Neuronal stem cell (in vitro differentiated cells): ENCODE measurements at places on chromosomes 4 and X.

DNA sequence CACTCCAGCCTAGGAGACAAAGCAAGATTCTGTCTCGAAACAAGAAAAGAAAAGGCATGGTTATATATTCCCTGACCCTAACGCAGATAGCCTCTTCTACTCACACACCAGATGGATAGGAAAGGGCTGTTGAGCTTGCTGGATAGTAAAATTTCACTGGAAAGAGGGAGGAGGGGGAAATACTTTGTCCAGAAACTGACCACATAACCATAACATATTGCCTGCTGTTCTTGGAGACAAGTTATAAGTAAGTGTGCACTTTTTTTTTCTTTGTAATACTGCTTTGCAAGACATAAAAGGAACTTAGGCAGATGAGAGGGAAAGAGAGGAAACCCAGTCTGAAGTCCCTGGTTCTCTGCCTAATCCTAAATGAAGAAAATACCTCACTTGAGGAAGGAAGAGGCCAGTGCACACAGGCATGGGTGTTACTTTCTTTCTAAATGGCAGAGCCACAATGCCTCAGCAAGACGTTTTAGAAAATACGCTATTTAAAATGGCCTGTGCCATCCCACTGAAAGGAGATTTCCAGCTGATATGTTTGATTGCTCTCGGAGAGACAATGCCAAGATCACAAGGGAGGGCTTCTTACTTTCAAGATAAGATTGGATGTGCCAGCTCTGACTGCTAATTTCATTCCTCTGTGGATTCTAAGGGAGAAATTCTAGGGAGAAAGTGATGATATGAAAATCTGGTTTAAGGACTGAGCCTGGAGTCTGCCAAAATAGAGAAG is 140.6 kb downstream of the DCTD start:
- H3K4me1 ChIP-seq: peaks cover 10% of the 10 kb centered on the region
- peaks cover 55% of the 10 kb centered on the region for H3K36me3 ChIP-seq
- H3K27me3 ChIP-seq: no peaks in the 10 kb centered on the region
- no peak for DNase-seq
- H3K27ac ChIP-seq: no peak overlapping the region

- H3K4me1 ChIP-seq: peaks cover 12% of the 10 kb centered on the region
- H3K4me3 ChIP-seq: no peak overlapping the region
- DNase-seq: no peak
- no peak overlapping the region for H3K27ac ChIP-seq
- H3K36me3 ChIP-seq: peaks cover 21% of the 10 kb centered on the region
- no peaks in the 10 kb centered on the region for H3K27me3 ChIP-seq
These were observed 16.9 kb downstream of the SH3RF1 start for GRCh38 chr4:169253904-169254303.

GRCh38 chr4:158208963-158209640 is 1.2 kb upstream of the TMEM144 start:
- no peak for DNase-seq
- peaks cover 2% of the 10 kb centered on the region for H3K4me1 ChIP-seq
- H3K27me3 ChIP-seq: no peaks in the 10 kb centered on the region
- no peak overlapping the region for H3K27ac ChIP-seq
- no peaks in the 10 kb centered on the region for H3K36me3 ChIP-seq
- H3K4me3 ChIP-seq: no peak overlapping the region

- no peak overlapping the region for H3K27ac ChIP-seq
- H3K4me1 ChIP-seq: no peaks in the 10 kb centered on the region
- H3K27me3 ChIP-seq: no peaks in the 10 kb centered on the region
- no peak overlapping the region for H3K4me3 ChIP-seq
- no peak for DNase-seq
These were observed 41.8 kb downstream of the RBBP7 start for GRCh38 chrX:16828124-16828908.

GRCh38 chr4:42150653-42151567 is 1.5 kb downstream of the BEND4 start:
- peak; percentile 3 for DNase-seq
- no peak overlapping the region for H3K4me3 ChIP-seq
- no peaks in the 10 kb centered on the region for H3K36me3 ChIP-seq
- no peaks in the 10 kb centered on the region for H3K4me1 ChIP-seq
- H3K27ac ChIP-seq: no peak overlapping the region
- H3K27me3 ChIP-seq: peaks cover 92% of the 10 kb centered on the region

- H3K4me1 ChIP-seq: peaks cover 2% of the 10 kb centered on the region
- H3K36me3 ChIP-seq: no peaks in the 10 kb centered on the region
- H3K27ac ChIP-seq: no peak overlapping the region
- DNase-seq: no peak
- no peaks in the 10 kb centered on the region for H3K27me3 ChIP-seq
These were observed 204.5 kb downstream of the RELL1 start for GRCh38 chr4:37481547-37482122.

DNA sequence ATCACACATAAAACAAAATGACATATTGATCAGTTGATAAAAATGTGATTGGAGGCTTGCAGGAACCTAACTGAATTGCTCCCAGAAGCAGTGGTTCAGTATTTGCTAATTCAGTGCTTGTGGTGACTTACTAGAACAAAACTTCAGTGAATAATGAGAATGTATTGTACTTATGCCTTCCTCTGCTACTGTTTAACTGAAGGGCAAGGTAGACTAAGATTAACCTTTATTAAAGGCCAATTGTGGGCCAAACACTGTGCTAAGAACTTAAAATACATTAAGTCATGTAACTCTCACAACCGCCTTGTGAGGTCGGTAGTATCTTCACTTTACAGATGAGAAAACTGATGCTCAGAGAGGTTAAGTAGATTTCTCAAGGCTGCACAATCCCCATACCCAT is 14.9 kb downstream of the IGFBP7 start:
- no peak for DNase-seq
- H3K36me3 ChIP-seq: no peaks in the 10 kb centered on the region
- no peak overlapping the region for H3K27ac ChIP-seq
- H3K4me1 ChIP-seq: peaks cover 15% of the 10 kb centered on the region
- no peaks in the 10 kb centered on the region for H3K27me3 ChIP-seq
- H3K4me3 ChIP-seq: no peak overlapping the region

GRCh38 chr4:184310171-184310567 is 92.5 kb upstream of the ENPP6 start:
- no peak for DNase-seq
- no peak overlapping the region for H3K27ac ChIP-seq
- peaks cover 4% of the 10 kb centered on the region for H3K4me1 ChIP-seq
- H3K4me3 ChIP-seq: no peak overlapping the region

GRCh38 chr4:27360131-27360530 is 499.5 kb downstream of the STIM2 start:
- H3K4me3 ChIP-seq: no peak overlapping the region
- H3K4me1 ChIP-seq: peaks cover 12% of the 10 kb centered on the region
- H3K27ac ChIP-seq: peak overlapping the region; percentile 89
